ENCODE measurements at places on chromosomes 5 and 9.

DNA sequence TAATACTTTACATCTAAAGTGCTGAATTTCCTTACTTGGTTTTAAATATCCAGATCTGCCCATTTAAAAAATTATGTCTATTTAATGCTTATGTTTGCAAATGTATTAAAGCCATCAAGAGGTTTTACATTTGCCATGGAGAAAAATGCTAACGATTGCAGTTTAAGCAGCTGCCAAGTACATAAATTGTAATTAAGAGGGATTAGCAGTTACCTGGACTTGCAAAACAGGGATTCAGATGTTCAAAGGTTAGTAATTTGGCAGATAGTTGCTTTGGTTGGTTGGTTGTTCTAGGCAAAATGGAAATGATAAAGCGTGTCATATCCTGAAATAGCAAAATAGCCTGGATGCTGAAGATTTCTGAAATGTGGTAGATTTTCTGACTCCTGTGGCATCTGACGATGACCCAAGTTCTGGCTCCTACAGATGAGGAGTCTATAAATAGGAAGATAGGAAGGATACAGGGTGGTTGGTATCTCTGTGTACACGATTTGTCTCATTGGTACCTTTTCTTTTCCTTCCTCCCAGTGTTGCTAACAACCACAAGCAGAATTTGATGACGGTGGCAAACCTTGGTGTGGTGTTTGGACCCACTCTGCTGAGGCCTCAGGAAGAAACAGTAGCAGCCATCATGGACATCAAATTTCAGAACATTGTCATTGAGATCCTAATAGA is 282.9 kb downstream of the NR3C1 start:
- no peaks in the 10 kb centered on the region for H3K27me3 ChIP-seq
- H3K4me3 ChIP-seq: no peak overlapping the region
- ATAC-seq: no peak
- H3K27ac ChIP-seq: no peak overlapping the region

GRCh38 chr5:2848619-2849018 is 97.1 kb upstream of the IRX2 start:
- no peak overlapping the region for H3K4me3 ChIP-seq
- no peaks in the 10 kb centered on the region for H3K36me3 ChIP-seq

DNA sequence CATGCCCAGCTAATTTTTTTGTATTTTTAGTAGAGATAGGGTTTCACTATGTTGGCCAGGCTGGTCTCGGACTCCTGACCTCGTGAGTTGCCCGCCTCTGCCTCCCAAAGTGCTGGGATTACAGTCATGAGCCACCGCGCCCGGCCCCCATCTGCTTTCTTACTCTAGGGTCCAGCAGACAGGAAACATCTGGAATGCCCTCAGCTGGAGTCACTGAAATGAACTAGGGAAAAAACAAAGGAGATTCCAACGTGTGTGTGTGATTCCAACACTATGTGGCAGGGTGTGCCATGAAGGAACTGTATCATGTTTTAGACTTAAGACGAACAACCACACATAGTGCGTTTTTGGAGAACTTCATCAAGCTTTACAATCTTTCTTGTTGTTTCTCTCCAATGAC is 540.1 kb upstream of the DAP start:
- no peaks in the 10 kb centered on the region for H3K36me3 ChIP-seq
- no peak for ATAC-seq
- H3K27me3 ChIP-seq: no peaks in the 10 kb centered on the region

DNA sequence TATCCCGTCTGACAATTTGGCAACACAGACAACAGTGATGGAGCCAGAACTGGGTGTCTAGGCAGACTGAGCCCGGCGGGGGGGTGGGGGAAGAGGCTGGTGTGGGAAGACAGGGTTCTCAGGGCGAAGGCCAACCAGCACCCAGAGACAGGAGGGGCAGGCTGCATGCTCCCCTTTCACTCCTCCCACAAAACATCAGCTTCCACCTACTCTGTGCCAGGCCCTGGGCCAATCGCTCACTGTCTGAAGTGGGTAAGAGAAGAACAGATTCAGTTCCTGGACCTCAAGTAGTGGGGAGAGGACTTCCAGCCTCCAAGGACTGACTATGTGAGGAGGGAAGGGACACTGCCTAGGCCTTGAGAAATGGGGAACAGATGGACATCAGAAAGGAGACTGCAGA is 2.8 kb downstream of the SNCB start:
- H3K27me3 ChIP-seq: peaks cover 36% of the 10 kb centered on the region
- H3K36me3 ChIP-seq: no peaks in the 10 kb centered on the region
- H3K4me3 ChIP-seq: no peak overlapping the region

- H3K4me3 ChIP-seq: no peak overlapping the region
- H3K4me1 ChIP-seq: peaks cover 4% of the 10 kb centered on the region
- no peaks in the 10 kb centered on the region for H3K27me3 ChIP-seq
- no peak for ATAC-seq
Measured at GRCh38 chr5:5826911-5827310, 404.4 kb downstream of the ICE1 start.

DNA sequence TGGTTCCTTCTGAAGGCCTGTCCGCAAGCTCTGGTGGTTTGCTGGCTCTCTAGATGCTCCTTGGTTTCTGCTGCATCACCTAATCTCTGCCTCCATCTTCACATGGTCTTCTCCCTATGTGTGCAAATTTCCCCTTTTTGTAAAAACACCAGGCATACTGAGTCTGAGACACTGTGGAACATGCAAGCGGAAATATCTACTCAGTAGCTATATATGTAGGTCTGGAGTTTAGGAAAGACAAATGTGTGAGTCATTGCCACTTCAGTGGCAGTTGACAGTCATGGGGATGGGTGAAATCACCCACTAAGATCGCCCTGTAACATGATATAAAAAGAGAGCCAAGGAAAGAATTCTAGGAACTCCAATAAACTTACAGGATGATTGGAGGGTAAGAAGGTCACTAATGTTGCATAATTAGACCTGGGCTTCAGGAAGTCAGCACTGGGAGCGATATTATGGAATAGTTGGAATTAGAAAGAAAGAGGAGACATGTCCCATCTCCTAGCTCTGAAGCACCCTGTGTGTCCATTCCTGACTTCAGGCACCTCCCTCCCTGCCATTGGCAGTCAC is 22.7 kb upstream of the UBLCP1 start:
- H3K4me3 ChIP-seq: no peak overlapping the region
- H3K36me3 ChIP-seq: no peaks in the 10 kb centered on the region
- no peaks in the 10 kb centered on the region for H3K27me3 ChIP-seq
- H3K4me1 ChIP-seq: peaks cover 12% of the 10 kb centered on the region

DNA sequence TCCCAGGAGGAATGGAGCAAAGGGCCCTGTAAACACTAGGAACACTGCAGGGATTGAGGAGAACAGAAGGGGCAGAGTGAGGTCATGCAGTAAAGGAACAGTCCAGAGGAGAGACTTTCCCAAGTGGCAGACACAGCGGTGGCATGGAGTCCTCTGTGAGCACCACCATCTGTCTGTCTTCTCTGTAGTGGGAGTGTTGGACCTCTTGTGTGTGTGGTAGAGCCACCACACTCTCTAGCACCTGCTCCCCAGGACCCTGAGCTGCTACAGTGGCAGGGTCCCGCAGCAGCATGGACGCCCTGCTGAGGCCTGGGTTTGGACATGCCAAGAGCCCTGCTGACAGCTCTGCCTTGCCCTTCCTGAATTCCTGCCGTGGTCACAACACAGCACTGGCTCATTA is 75.7 kb upstream of the LARP1 start:
- H3K4me1 ChIP-seq: peaks cover 19% of the 10 kb centered on the region
- no peak for ATAC-seq
- no peaks in the 10 kb centered on the region for H3K36me3 ChIP-seq
- no peak overlapping the region for H3K4me3 ChIP-seq

DNA sequence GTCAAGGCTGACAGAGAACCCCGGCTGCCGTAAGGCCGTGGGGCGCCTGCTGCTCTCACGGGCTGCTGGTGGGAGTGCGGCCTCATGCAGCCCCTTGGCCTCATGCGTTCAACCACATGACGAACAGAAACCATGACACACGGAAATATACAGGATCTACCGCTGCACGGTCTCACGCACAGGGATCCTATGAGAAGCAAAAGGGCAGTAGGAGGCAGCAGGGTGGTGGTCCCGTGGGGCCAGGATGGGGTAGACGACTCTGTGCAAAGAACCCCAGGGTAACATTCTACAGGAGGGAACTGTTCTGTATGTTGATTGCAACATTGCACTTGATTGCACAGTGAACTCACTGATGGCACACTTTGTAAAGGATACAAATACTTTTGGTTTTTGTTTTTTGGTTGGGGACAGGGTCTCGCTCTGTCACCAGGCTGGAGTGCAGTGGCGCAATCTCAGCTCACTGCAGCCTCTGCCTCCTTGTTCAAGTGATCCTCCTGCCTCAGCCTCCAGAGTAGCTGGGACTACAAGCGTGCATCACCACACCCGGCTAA is 51.6 kb downstream of the NACC2 start:
- no peak for ATAC-seq
- H3K27me3 ChIP-seq: peaks cover 16% of the 10 kb centered on the region
- no peaks in the 10 kb centered on the region for H3K36me3 ChIP-seq
- H3K27ac ChIP-seq: no peak overlapping the region
- no peaks in the 10 kb centered on the region for H3K4me1 ChIP-seq
- H3K4me3 ChIP-seq: no peak overlapping the region

DNA sequence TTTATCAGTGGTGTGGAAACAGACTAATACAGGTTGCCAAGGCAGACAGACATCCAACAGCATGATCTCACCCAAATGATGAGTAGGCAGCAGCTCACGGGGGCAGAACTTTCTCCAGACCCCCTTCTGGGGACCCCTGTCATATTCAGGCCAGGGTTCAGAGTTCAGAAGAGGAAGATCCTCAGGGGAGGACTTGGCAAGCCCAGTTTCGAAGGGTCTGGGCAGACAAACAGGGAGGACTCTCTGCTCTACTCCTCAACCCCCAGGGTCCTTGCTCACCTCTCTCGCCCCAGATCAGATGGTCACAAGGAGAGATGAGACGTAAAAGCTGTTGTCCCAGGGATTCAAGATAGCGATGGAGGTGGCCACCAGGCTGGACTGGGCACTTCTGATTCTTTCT is 215.1 kb upstream of the MVB12B start:
- no peak overlapping the region for H3K27ac ChIP-seq
- no peaks in the 10 kb centered on the region for H3K4me1 ChIP-seq
- peaks cover 42% of the 10 kb centered on the region for H3K27me3 ChIP-seq
- no peak overlapping the region for H3K4me3 ChIP-seq

GRCh38 chr9:107299437-107299836 is 16.4 kb downstream of the RAD23B start:
- no peaks in the 10 kb centered on the region for H3K27me3 ChIP-seq
- H3K36me3 ChIP-seq: no peaks in the 10 kb centered on the region
- no peak overlapping the region for H3K27ac ChIP-seq
- H3K4me3 ChIP-seq: no peak overlapping the region

DNA sequence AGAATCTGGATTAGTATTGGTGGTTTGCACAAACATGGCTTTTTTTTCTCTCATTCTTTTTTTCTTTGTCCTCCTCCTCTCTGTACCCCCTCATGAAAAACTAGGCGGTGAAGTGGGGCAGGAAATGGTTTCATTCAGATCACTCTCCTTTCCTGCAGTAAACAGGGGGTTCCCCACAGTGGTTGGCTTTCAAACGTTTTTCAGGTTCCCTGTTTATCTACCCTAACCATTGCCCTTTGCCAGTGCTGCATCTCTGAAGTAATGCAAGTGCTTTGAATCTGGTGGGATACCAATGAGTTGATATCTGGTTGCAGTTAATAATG is 29.8 kb downstream of the NR4A3 start:
- no peaks in the 10 kb centered on the region for H3K27me3 ChIP-seq
- peaks cover 83% of the 10 kb centered on the region for H3K36me3 ChIP-seq
- H3K4me3 ChIP-seq: no peak overlapping the region
- peak overlapping the region; percentile 9 for H3K27ac ChIP-seq
- H3K4me1 ChIP-seq: peaks cover 33% of the 10 kb centered on the region
- ATAC-seq: peak; percentile 88

DNA sequence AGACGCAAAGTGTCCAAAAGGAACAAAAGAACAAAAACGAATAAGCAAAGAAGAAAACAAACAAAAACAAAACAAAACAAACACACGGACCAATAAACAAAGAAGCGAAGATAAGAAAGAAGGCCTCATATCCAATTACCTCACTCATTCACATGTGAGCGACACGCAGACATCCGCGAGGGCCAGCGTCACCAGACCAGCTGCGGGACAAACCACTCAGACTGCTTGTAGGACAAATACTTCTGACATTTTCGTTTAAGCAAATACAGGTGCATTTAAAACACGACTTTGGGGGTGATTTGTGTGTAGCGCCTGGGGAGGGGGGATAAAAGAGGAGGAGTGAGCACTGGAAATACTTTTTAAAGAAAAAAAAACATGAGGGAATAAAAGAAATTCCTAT is 28.3 kb upstream of the WWC1 start:
- H3K4me3 ChIP-seq: no peak overlapping the region
- no peak overlapping the region for H3K27ac ChIP-seq
- H3K4me1 ChIP-seq: no peaks in the 10 kb centered on the region
